ENCODE measurements at places on chromosomes 5 and 9. TPM values are rescaled to one million over a fixed set of nuclear protein-coding genes. Genes with fewer than 3 reads are reported as not detected.

- no peaks in the 10 kb centered on the region for H3K4me1 ChIP-seq
- H3K4me3 ChIP-seq: no peak overlapping the region
- H3K36me3 ChIP-seq: no peaks in the 10 kb centered on the region
- no peaks in the 10 kb centered on the region for H3K27me3 ChIP-seq
- DNase-seq: no peak
Measured at GRCh38 chr5:124960266-124960665, 213.8 kb upstream of the ZNF608 start.

DNA sequence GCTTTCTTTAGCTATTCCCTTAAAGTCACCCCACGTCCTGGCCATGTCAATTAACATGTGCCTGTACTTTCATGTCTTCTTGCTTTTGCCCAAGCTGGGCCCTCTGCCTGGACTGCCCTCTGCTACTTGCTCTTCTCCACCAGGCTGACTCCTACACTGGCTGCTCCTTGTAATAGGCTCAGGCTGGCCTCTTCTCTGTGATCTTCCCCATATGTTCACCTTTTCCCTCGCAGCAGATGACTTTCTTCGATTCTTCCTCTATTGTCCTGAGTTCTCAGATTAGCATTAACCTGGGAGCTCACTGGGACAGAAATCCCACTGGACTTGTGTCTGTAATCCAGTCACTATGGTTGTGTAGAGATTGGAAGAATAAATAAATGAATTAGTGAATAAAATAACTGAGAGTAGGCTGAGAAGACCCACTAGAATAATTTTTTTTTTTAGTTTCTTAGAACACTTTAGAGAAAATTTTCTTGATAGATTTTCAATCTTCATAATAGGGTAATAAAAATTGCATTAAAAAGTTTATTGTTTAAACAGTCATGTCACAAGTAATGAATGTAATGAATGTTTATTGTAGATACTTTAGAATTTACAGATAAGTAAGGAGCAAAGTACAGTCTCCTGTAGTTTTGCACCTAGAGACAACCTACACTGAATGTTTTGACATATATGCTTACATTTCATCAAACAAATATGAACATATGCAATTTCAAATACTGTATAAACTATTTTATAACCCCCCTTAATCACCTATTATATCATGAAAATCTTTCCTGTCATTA, 47.4 kb upstream of the TNFSF15 start:
- H3K36me3 ChIP-seq: no peaks in the 10 kb centered on the region
- no peak for DNase-seq
- H3K27me3 ChIP-seq: no peaks in the 10 kb centered on the region
- peaks cover 16% of the 10 kb centered on the region for H3K4me1 ChIP-seq
- no peak overlapping the region for H3K27ac ChIP-seq
- H3K4me3 ChIP-seq: no peak overlapping the region

DNA sequence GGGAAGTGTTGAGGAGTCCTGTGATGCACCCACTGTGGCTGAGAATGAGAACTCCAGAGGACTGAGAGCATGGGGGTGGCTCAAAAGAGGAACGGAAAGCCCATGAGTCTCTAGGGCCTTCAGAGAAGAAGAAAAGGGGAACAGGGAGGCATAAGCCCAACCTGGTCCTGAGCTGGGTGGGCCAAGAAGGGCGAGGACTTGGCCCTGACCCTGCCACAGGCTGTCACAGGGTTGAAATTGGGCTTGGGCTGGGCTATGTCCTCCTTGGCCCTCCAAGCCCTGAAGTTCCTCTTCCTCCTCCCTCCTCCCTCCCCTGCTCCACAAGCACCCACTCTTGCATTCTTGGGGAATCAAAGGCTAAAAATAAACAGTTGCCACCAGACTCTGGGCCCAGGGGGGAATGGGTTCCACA, 49.3 kb upstream of the PPARGC1B start:
- peaks cover 41% of the 10 kb centered on the region for H3K27me3 ChIP-seq
- no peak overlapping the region for H3K4me3 ChIP-seq
- H3K27ac ChIP-seq: no peak overlapping the region
- no peaks in the 10 kb centered on the region for H3K4me1 ChIP-seq

DNA sequence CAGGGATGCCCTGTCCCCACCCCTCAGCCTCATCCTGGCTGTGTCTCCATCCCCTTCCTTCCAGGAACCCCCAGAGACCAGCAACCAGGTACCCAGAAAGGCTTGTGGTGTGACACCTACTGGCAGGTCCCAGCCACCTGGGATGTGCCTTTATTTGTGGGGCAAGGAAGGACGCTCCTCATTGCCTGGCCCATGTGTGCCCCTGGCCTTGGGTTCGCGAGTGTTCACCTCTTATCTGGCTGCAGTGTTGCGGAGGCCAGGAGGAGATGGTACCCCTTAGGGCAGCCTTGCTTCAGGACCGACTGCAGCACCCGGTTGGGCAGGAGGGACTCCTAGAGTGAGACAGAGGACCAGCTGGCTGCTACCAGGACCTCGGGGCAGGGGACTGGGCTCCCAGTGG, 8.8 kb downstream of the C9orf50 start:
- peaks cover 30% of the 10 kb centered on the region for H3K4me1 ChIP-seq
- H3K27ac ChIP-seq: no peak overlapping the region
- no peak for DNase-seq
- H3K27me3 ChIP-seq: peaks cover 2% of the 10 kb centered on the region
- no peak overlapping the region for H3K4me3 ChIP-seq

- no peak for DNase-seq
- no peaks in the 10 kb centered on the region for H3K36me3 ChIP-seq
- H3K27me3 ChIP-seq: peaks cover 2% of the 10 kb centered on the region
- no peak overlapping the region for H3K27ac ChIP-seq
Measured at GRCh38 chr5:91643797-91644196, 260.7 kb upstream of the ARRDC3 start.

- H3K4me3 ChIP-seq: no peak overlapping the region
- no peak overlapping the region for H3K27ac ChIP-seq
- no peaks in the 10 kb centered on the region for H3K27me3 ChIP-seq
- H3K36me3 ChIP-seq: peaks cover 40% of the 10 kb centered on the region
Measured at GRCh38 chr5:154394307-154394706, 51.5 kb upstream of the SAP30L start.

- peaks cover 35% of the 10 kb centered on the region for H3K36me3 ChIP-seq
- no peak overlapping the region for H3K4me3 ChIP-seq
- no peak overlapping the region for H3K27ac ChIP-seq
- no peaks in the 10 kb centered on the region for H3K4me1 ChIP-seq
- DNase-seq: no peak
Measured at GRCh38 chr9:134040176-134040565, 14.9 kb downstream of the BRD3OS start.

GRCh38 chr5:158349987-158350386, 491.0 kb upstream of the CLINT1 start:
- H3K4me3 ChIP-seq: no peak overlapping the region
- no peak for DNase-seq
- H3K27me3 ChIP-seq: no peaks in the 10 kb centered on the region

DNA sequence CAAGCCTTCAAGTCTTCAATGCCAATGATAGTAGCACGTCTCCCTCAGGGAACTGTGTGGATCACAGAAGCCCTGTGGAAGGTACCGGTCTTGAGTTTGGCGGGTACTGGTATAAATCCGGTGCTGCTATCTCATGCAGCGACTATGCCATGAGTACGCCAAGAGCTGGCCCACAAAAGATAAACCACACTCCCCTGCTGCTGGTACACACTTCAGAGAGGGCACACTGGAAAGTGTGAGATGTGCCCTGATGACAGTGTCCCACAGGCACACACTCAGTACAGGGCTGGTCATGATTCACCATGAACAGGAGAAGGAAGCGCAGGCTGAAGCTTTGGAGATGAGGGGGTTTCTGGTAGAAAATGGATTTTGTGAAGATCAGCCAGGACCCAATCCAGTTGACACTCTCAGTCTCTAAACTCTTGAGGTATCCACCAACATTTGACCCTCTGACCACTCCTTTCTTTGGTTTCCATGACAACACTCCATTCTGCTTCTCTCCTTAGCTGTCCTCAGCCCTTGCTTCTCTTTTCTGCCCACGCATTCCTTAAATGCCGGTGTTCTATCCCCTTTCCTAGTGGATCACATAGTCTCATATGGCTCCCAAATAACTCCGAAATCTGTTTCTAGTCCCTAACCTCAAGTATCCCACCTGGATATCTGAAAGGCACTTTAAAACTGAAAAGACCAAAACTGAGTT, 5.1 kb downstream of the AMACR start:
- no peak overlapping the region for H3K4me3 ChIP-seq
- DNase-seq: no peak
- H3K27ac ChIP-seq: no peak overlapping the region
- H3K4me1 ChIP-seq: peaks cover 8% of the 10 kb centered on the region
- peaks cover 5% of the 10 kb centered on the region for H3K36me3 ChIP-seq

DNA sequence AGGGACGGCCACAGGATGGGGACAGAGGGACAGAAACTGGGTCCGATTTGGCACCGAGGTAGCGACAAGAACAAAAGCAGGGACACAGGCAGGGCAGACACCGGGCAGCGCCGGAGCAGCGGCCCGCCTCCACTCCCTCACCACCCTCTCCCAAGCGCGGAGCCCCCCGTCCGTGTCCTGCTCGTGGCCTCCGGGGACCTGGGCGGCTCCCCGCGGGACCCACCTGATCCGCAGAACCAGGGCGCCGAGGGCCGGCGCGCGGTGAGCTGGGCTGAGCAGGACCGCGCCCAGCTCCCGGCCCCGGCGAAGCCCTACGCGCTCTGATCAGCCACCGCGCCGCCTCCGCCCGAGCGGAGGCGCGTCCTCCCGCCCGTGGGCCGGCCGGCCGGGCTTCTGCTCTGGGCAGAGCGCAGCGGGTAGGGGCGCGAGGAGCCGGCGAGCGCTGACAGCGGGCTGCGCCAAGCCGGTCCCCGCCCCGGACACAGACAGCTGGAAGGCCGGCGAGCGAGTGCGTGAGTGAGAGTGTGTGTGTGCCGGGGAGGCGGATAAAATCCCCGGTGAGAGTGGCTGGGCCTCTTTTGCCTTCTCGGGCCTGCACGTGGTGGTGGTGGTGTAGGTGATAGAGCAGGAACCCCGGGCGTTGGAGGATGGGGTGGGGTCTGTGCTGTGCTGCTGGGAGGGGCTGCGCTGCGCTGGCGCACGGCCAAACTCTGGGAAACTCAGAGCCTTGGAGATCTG, at the start of gene GGTA1:
Gene GGTA1, minus strand, starts transcription at position 418 of the 738 bp plus-strand sequence. CDS start 31,922 bp downstream, outside the sequence.
- no peak for DNase-seq
- H3K27me3 ChIP-seq: peaks cover 53% of the 10 kb centered on the region
- H3K36me3 ChIP-seq: peaks cover 8% of the 10 kb centered on the region
- peak within 1 kb of the TSS; percentile 48 for H3K27ac ChIP-seq

DNA sequence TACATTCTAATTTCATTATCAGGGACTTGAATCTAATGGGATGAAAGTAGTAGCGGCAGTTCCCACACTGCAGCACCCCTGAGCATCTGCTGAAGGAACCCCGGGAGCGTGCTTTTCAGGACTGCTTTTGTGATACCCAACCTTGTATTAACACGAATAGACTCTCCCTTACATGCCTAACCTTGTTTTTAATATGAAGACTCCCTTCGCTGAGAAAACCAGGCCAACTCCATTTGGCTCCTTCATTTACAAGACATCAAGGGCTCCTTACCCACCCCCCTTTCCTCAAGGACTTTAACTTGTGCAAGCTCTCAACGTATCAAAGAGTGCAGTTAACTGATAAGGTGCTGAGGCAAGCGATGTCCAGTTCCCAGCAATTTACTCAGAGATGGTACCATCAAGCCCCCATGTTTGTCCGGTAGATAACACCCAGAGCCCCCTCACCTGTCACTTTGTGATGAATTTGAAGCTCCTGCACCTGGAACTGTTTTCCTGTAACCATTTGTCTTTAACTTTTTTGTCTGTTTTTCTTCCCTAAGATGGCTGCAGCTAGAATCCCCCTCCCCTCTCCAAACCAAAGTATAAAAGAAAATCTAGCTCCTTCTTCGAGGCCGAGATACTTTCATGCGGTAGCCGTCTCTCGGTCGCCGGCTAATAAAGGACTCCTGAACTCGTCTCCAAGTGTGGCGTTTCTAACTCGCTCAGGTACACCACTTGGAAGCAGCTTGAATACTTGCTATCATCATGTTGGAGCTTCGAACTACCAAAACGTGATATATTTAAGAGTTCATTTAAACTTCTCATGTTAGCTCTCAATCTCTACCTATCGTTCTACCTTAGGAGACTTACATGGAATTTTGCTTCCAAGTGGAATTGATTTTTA, 10.7 kb downstream of the HNRNPH1 start:
- H3K27ac ChIP-seq: peak overlapping the region; percentile 68
- no peak overlapping the region for H3K4me3 ChIP-seq
- H3K36me3 ChIP-seq: peaks cover 96% of the 10 kb centered on the region
- peaks cover 79% of the 10 kb centered on the region for H3K4me1 ChIP-seq

DNA sequence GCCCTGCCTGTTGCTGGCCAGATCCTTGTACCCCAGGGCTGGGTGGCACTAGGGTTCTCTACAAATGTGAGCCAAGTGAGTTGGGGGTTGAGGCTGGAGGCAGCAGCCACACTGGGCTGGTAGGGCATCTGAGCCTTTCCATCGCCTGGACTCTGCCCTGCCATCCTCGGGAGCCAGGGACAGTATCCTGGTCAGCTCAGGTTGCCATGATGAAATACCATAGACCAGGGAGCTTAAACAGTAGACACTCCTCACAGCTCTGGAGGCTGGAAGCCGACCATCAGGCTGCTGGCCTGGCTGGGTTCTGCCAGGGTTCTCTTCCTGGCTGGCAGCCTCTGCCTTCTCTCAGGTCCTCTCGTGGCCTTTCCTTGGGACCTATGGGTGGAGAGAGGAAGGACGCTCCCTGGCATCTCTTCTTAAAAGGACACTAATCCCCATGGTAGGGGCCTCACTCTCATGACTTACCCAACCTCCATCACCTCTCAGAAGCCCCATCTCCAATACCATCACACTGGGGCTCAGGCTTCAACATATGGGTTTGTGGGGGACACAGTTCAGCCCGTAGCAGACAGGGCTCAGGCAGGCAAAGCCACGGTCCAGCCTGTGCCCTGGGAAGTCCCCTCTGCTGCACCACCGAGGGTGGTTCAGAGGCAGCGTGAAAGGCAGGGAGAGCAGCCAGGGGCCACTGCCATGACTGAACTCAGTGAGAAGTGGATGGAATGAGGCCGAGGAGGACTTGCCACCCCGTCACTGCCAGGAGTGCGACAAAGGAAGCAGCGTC, 50.1 kb downstream of the HMCN2 start:
- no peak for DNase-seq
- peaks cover 12% of the 10 kb centered on the region for H3K27me3 ChIP-seq
- H3K4me1 ChIP-seq: peaks cover 4% of the 10 kb centered on the region
- H3K27ac ChIP-seq: no peak overlapping the region

GRCh38 chr5:135393691-135394090, 5.3 kb downstream of the MACROH2A1 start:
- no peak for DNase-seq
- H3K4me3 ChIP-seq: no peak overlapping the region
- no peak overlapping the region for H3K27ac ChIP-seq
- peaks cover 91% of the 10 kb centered on the region for H3K4me1 ChIP-seq

GRCh38 chr9:110089681-110090370, 118.1 kb downstream of the C9orf152 start:
- peaks cover 2% of the 10 kb centered on the region for H3K4me1 ChIP-seq
- no peak overlapping the region for H3K27ac ChIP-seq
- no peaks in the 10 kb centered on the region for H3K36me3 ChIP-seq
- H3K27me3 ChIP-seq: no peaks in the 10 kb centered on the region

Gene INSL4
- total RNA-seq: not detected

Gene DMRTA1
- not detected for total RNA-seq

Gene FAM78A
- total RNA-seq: 80.9 TPM

Gene ACER2
- total RNA-seq: 4.5 TPM

Gene IFNA13
- total RNA-seq: not detected

Gene OLFM1
- not detected for total RNA-seq

Measured in naive thymus-derived CD8-positive, alpha-beta T cell (primary cell).